ENCODE measurements at places on chromosomes 4 and X.

GRCh38 chr4:183374950-183375555, 52.8 kb upstream of the CLDN24 start:
- no peak for DNase-seq

- DNase-seq, result no peak
These were observed 38.6 kb downstream of the MFAP3L start for GRCh38 chr4:169987327-169988228.

DNA sequence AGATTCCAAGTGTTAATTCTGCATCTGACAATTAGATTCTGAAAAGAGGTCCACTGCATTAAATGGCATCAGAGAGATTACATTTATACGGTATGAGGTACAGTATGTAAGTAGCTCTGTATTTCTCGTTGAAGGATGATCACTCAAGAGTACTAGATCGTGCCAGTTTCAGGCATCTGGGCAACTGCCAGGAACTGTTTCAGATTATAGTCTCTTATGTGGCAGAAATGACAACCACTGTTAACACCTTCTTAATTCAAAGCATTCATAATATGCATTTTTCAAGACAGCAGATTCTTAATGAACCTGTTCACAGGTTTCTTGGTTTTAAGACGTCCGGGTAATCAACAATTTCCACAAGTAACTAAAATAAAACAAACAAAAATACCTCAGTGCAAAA, 1.6 kb downstream of the ANKRD50 start:
- DNase-seq, result no peak

DNA sequence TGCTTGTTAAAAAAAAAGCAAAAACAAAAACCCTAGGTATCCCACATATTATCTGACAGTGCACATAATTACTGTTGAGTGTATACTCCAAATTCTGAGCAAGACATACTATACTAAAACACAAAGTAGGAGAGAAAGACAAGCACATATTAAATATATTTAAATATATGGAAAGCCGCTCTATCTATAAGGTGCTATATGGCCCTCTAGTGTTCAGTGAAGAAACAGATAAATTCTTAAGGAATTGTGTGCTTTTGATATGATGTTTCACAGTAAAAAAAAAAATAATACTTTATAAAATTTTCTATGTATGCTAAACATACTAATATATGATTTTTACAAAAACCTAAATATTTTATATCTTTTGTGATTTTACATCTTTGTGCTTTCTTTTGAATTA, 137.8 kb downstream of the FBXW7 start:
- no peak for DNase-seq

DNA sequence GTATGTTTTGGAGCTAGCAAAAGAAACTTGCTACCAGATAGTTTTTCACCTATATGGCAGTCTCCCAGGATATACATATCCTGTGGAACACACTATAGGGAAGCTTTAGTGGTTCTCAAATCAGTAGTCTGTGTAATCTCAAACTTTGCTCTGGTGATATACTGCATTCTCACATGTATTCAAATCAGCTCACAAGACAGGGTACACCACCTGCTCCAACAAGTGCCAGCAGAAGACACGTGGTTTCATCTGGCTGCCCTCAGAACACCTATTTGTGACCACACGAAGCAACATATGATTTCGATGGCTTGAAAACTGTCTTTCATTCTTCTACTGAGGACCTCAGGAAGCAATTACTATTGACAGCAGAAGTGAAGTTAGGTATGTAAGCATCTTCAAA, 37.7 kb downstream of the BCLAF3 start:
- no peak for DNase-seq

GRCh38 chr4:77358315-77358928, 201.4 kb downstream of the CCNG2 start:
- DNase-seq, result no peak

- DNase-seq, result no peak
These were observed 31.2 kb downstream of the MSX1 start for GRCh38 chr4:4890574-4891255.

DNA sequence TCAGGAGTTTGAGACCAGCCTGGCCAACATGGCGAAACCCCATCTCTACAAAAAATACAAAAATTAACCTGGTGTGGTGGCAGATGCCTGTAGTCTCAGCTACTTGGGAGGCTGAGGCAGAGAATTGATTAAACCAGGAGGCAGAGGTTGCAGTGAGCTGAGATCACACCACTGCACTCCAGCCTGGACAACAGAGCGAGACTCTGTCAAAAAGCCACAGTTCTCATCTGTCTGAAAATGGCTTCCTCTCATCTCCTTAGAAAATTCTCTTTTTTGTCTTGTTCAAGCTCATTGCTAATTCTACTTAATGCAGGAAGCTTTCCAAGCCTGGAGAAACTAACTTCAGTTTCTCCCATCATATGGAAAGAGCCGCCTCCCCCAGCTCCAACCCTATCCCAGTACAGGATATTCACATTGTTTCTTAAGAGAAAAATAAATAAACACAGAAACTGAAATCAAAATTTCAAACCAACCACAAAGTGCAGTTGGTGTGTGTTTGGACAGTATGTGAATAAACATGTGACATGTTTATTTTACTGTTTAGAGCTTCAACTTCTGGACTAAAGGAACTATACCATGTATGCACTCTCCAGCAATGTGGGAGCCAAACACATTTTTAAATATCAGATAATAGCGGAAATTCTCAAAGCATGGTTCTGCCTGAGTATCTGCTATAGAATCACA, 55.0 kb upstream of the GAB1 start:
- no peak for DNase-seq

Data from stimulated activated CD4-positive, alpha-beta T cell treated with anti-CD3 and anti-CD28 coated beads, Interleukin-2, amount 100 ng/mL, for 48 hours (primary cell).